Renal cortical epithelial cell (primary cell): ENCODE measurements at places on chromosomes 5 and 9.

- DNase-seq: no peak
Observed at GRCh38 chr9:70100362-70100761, 56.7 kb downstream of the MAMDC2 start.

- DNase-seq: no peak
Observed at GRCh38 chr5:177508837-177509236, 789 bp downstream of the DOK3 start.

GRCh38 chr9:111297066-111297824, 32.8 kb downstream of the OR2K2 start:
- peak; percentile 6 for DNase-seq

DNA sequence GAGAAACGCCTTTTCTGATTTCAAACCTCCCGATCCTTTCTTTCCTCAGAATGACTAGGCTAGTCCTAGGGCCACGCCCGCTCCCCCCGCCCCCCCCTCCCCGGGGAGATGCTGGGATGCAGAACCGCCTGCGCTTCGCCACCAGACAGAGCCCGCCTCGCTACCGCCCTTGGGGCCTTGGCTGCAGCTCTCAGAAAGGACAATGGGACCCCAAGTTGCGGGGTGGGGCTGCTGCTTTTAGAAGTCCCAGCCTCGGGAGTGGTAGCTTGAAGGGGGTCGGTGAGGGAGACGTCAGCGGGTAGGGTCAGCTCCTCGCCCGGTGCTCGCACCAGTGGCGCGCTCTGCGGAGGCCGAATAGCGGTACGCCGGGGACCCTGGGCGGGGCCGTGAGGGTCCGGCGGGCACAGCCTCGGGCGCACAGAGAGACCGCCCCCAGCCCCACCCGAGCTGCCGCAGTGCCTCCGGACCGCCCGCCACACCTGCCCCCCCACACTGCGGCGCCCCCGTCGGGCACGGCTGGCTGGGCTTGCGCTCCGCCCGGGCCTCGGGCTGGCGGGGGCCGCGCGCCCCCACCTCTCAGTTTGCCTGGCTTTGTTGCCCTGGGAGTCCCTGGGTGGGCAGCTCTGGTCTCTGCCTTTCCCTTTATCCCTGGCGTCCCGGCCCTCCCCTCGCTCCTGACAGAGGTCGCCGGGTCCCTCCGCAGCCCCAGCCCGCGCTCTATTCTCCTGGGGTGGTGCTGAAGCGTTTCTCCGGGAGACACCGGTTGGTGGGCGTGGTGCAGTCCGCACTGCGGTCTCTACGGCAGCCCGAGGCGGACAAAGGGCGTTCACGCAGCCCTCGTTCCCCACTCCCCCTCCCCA, 1.2 kb downstream of the MAP1B start:
- DNase-seq: peak; percentile 38

GRCh38 chr5:107361945-107362344, 308.8 kb downstream of the EFNA5 start:
- peak; percentile 82 for DNase-seq
